Activated CD4-positive, alpha-beta T cell treated with anti-CD3 and anti-CD28 coated beads for 24 hours (primary cell): ENCODE measurements at places on chromosomes 3 and 15.

DNA sequence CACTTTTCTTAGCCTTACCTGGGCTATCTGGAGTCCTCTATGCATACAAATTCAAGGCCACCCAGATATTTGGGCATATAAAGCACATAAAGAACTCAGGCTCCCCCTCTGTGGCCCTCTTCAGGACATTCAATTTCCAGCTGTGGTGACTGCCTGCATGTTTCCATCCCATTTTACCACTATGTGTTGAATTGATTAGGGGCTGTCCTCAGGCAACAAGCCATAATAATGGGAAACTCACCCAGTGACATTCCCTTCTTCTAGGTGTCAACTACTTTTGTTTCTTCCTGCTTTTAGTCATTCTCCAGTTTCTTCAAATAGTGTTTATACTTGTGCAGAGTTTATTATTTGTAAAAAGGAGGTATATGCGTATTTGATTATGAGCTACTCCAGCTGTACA is 18.0 kb downstream of the NRG4 start:
- no peak for DNase-seq

- no peak for DNase-seq
Observed at GRCh38 chr3:123802007-123802625, 82.0 kb downstream of the MYLK start.

DNA sequence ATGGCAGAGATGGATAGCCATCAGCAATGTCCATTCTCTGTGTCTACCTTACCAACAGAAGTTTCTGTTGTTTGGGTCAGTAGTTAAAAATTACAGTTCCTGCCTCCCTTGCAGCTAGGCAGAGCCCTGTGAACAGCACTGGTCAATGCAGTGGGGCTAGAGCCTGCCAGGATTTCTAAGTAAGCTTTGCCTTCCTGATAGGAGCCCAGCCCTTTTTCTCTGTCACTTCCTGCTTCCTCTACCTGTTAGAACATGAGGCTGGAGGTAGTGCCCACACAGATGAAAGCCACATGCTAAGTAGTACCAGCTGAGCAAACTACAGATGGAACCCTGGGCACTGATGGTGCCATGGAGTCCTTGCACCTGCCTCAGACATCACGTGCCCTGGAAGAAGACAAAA is 45.0 kb downstream of the MGLL start:
- no peak for DNase-seq

GRCh38 chr3:108341911-108342310 is 45.6 kb downstream of the HHLA2 start:
- DNase-seq = no peak

DNA sequence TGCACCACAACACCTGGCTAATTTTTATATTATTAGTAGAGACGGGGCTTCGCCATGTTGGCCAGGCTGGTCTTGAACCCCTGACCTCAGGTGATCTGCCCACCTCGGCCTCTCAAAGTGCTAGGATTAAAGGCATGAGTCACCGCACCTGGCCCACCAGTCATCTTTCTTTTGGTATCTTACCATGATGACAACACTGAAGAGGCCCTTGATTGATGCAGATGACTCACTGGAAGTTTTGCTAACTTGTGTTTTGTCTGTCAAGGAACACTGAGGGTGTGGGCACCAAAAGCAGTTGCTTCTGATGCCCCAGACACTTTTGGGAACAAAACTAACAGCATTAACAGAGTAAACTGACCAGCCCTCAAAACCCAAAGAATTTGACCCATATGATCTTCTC is 88.3 kb downstream of the MYO5A start:
- DNase-seq = no peak

- DNase-seq = no peak
Observed at GRCh38 chr3:197835509-197835908, 44.5 kb downstream of the LRCH3 start.

- DNase-seq = no peak
Observed at GRCh38 chr3:42659451-42660130, 6.1 kb downstream of the ZBTB47 start.

DNA sequence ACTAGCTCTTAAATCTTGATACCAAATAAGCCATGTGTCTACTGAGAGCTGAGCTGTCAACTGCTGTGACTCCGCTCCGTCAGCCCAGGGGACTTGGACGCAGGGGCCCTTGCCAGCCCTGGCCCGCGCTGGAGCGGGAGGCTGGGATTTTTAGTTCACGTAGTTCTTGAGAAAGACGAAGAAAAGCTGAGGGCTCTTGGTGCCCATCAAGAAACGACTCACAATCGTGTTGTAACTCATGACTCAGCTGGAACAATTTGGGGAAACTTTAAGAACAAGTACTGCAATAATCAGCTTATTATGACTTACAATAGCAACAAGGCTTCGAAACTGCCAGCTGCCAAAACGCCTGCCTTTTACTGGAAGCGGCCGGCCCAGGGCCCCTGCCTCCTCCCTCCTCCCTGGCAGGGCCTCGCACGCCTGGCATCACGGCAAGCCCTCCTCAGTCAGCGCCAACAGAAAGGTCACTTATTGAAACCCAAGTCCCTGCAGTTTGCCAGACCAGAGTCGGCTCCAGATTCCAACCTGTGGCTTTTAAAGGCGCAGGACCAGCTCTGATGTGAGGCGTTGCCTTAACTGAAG is 60.3 kb downstream of the RGMA start:
- DNase-seq = no peak

- DNase-seq = no peak
Observed at GRCh38 chr3:112030901-112031300, 3.6 kb upstream of the TMPRSS7 start.

GRCh38 chr3:190224863-190225692 is 97.2 kb downstream of the CLDN1 start:
- DNase-seq = no peak

DNA sequence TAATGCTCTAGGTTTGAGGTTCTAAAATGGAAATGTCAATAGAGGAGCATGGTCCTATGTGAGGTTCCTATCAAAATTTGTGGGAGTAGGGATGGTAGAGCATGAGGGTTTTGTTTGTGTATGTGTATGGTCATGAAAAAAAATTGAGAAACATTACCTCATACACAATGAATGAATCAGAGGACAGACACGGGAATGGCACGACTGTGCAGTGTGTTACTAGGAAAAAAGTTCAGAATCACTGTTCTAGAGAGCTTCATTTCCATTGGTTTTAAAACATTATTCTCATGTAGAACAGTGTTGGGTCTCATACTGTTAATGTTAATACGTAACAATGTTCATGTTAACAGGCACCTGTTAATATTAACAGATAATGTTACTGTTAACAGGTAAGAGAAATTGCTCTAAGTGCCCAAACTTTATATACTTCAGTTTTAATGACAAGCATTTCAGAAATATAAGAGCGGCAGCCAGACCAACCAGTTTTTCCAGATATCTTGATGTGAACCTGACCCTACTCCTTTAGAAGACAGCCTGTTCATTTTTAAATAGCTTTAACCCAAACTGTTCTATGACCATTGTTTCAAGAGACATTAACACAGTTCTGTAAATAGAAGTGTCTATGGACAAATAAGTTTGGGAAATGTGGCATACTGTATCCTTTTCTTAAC is 48.0 kb downstream of the SLC15A2 start:
- DNase-seq = no peak

DNA sequence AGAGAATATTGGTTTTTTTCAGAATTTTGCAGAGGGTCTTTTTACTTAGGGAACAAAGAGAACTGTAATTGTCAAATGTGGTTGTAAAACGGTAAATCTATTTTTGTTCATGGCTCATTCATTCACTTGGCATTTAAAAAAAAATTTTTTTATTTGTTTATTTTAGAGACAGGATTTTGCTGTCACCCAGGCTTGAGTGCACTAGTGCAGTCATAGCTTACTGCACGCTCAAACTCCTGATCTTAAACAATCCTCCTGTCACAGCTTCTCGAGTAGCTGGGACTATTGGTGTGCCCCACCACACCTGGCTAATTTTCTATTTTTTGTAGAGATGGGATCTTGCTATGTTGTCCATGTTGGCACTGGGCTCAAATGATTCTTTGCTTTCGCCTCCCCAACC is 301.8 kb downstream of the LPP start:
- no peak for DNase-seq

- DNase-seq = no peak
Observed at GRCh38 chr3:183828538-183828870, 3.1 kb upstream of the MAP6D1 start.

GRCh38 chr3:365268-365667 is 168.7 kb downstream of the CHL1 start:
- no peak for DNase-seq

DNA sequence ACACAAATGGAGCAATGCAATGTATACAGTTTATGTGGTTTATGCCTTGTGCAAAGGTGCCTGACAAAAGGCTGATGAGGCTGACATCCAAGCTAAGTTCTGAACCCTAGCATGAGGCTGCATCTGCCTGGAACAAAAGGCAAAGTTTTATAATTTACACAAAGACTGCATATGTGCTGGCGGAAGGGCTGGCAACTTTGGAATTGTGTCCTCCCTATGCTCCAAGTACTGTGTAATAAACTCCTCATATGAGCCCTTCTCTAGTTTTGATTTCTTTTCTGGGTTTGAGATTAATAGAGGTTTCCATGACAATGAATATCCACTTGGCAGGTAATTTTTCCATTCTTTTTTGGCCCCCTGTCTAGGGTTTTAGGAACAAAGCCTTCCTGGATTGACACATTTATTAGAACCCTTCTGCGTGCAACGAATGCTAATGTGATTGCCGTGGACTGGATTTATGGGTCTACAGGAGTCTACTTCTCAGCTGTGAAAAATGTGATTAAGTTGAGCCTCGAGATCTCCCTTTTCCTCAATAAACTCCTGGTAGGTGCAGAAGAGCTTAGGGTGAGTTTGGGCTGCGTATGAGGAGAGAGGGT is 10.8 kb downstream of the PLA1A start:
- DNase-seq = no peak

DNA sequence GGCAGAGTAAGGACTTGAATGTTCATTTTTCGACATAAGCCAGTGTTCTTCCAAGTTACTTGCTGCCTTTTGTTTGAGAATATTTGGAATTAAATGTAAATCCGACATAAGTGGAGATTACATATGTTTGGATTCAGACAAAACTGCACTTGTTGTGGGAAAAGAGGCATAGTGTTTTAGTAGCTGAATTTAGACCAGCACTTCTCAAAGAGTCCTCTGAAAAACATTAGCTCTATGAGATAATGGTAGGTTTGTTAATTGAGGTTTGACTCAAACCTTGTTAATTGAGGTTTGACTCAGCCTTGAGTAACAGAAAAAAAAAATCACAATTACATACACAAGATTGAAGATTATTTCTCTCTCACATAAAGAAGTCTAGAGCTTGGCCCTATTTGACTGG is 132.5 kb downstream of the NSUN3 start:
- no peak for DNase-seq

- no peak for DNase-seq
Observed at GRCh38 chr3:31499281-31499680, 33.4 kb upstream of the STT3B start.

- DNase-seq = no peak
Observed at GRCh38 chr15:85109333-85109732, 127.7 kb downstream of the PDE8A start.

GRCh38 chr3:21294768-21295167 is 456.2 kb downstream of the ZNF385D start:
- DNase-seq = no peak

- no peak for DNase-seq
Observed at GRCh38 chr15:66721954-66722353, 19.9 kb downstream of the SMAD6 start.

DNA sequence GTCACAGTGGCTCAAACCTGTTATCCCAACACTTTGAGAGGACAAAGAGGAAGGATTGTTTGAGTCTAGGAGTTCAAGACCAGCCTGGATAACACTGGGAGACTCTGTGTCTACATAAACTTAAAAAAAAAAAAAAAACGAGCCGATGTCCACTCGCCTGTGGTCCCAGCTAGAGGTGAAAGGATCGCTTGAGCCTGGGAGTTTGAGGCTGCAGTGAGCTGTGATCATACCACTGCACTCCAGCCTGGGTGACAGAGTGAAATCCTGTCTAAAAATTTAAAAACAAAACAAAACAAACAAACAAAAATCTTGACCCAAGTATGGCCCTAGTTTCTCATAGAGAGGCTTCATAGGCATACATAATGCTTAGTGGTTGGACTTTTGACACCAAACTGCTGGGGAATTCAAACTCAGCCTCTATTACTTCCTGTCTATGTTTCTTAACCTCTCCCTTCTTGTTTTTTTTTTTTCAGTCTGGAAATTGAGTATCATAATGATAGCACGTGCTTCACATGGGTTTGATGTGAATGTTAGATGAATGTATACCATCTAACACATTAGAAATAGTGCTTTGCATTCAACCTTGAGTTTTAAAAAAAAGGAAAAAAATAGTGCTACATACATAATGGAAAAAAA is 46.4 kb upstream of the CAPN7 start:
- DNase-seq = no peak

DNA sequence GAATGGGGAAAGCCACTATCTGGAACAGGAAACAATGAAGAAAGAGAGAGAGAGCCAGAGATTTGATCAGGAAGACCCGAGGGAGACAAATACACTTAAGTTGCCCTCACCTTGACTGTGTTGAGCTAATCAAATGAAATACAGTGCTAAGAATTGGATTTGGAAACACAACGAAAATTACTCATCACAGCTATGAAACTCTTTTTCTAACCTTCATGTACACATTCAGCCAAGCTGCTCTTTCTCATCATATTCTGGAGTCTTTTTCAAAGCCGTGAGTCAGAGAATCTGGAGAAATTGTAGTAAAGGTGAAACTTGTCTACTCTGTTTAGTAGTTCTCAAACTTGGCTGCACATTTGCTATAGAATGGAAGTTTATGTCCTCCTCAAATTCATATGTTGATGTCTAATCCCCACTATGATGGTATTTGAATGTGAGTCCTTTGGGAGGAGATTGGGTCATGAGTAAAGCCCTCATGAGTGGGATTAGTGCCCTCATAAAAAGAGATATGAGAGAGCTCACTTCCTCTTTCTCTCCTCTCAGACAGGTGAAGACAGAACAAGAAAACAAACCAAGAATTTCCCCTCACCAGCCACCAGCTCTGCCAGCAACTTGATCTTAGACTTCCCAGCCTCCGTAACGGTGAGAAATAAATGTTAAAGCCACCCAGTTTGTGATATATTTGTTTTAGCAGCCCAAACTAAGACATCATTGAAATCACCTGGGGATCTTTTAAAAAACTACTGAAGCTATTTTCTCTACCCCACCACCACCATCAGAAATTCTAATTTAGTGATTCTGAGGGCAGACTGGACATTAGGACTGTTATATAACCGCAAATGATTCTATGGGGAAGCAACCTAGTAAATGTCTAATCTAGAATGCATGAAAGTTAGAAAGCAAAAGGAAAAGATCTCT is 143.6 kb upstream of the GRM7 start:
- DNase-seq = no peak

DNA sequence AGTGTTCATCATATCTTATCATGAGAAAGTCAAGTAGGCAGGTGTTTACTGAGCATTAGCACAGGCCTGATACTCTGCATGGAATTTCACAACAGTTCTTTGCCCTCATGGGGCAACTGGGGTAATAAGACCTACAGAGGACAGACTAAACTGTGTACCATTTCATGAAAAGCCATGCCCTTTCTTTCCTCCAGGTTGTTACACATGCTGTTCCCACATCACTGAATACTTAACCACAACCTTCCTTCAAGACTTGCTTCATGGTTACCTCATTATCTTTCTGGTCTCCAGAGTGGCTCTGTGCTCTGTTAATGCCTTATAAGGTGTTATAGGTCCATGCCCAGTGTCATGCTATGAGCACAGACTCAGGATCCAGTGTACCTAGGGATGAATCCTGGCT is 28.2 kb upstream of the RSL24D1 start:
- no peak for DNase-seq

GRCh38 chr15:62588938-62589670 is 424.0 kb upstream of the C2CD4B start:
- DNase-seq = no peak
